ENCODE measurements at places on chromosomes 16 and 17. TPM values are rescaled to one million over a fixed set of nuclear protein-coding genes. Genes with fewer than 3 reads are reported as not detected.
A peak's percentile ranks its signal among the peaks of the same experiment; 100 is the strongest.

Gene SARM1
- total RNA-seq: 5.1 TPM

GRCh38 chr17:78252111-78252634, 20.7 kb downstream of the TMEM235 start:
- peak; percentile 43 for DNase-seq

Gene KRT33B
- not detected for total RNA-seq

DNA sequence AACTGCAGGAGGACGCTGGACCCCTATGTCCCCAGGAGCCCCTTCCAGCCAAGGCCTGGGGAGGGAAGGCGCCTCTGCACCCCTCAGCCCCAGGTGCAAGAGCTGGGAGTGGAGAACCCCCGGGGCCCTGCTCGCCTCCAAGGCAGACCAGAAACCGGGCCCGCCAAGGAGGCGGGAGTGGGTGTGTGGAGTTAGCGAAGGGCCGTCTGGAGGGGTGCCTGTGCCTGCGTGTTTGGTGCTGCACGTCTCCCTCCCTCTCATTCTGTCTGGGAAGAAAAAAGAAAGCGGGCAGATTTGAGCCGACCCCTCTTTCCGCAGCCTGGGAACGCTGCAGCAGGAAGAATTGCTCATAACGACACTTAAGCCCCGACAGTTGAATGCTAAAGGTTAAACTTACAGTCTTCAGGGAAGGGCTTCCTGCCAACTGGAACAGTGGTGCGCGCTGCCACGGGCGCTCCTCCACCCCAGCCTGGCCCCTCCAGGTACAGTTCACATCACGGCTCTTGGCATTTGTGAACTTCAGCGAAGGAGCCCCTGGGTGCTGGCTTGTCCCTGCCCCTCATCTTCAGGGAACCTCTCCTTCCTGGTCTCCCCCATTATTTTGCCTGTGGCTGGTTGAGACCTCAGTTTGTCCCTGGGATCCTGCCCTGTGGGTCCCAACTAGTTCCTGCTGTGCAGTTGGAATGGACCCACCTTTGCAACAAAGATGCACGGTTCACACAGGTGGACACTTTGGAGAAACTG, 19.2 kb upstream of the ZFHX3 start:
- DNase-seq: no peak

GRCh38 chr16:79278506-79278905, 322.0 kb downstream of the MAF start:
- DNase-seq: no peak

Gene TBX2
- total RNA-seq: not detected

DNA sequence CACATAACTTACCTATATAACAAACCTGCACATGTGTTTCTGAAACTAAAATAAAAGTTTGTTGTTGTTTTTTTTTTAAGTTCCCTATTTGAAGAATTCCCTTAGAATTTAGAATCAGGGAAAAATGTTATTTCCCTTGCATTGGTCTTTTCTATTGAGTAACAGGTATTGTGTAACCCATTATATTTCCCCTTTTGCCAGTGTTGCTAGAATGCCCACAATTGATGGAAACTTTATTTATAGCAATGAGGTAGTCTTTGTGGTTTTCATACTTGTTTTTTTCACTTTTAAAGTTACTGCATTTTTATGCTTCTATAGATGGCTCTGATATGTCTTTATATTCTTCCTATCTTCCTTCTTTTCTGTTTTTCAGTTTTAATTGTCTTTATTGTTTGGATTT, 3.9 kb downstream of the NLRP1 start:
- no peak for DNase-seq

Gene TOX3
- 20.2 TPM for total RNA-seq

DNA sequence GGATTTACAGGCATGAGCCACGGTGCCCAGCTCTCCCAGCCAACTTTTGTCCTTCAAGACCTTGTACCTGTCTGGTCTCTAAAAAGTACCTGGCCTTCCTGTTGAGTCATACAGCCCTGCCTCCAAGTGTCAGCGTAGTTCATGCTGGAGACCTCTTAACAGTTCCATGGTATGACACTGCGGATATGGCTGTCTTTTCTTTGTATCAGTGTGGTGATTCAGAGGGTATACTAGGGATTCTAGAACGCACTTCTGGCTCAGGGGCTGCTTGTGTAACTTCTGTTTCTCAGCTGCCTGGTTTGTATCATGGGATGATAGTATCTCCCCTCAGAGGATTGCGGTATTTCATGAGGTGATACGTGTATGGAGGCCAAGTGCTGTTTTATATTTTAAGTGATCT, 2.0 kb upstream of the TMEM11 start:
- DNase-seq: no peak

Gene PSMD3
- 174 TPM for total RNA-seq

DNA sequence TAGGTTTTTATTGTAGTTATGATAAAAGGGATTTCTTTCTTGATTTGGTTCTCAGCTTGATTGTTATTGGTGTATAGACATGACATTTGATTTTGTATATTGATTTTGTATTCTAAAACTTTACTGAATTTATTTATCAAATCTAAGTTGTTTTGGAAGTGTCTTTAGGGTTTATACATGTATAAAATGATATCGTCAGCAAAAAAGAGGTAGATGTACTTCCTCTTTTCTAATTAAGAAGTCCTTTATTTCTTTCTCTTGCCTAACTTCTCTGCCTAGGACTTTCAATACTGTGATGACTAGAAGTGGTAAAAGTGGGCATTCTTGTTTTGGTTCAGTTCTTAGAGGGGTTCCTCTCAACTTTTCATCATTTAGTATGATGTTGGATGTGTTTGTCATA, 487.3 kb upstream of the KIF2B start:
- DNase-seq: no peak

DNA sequence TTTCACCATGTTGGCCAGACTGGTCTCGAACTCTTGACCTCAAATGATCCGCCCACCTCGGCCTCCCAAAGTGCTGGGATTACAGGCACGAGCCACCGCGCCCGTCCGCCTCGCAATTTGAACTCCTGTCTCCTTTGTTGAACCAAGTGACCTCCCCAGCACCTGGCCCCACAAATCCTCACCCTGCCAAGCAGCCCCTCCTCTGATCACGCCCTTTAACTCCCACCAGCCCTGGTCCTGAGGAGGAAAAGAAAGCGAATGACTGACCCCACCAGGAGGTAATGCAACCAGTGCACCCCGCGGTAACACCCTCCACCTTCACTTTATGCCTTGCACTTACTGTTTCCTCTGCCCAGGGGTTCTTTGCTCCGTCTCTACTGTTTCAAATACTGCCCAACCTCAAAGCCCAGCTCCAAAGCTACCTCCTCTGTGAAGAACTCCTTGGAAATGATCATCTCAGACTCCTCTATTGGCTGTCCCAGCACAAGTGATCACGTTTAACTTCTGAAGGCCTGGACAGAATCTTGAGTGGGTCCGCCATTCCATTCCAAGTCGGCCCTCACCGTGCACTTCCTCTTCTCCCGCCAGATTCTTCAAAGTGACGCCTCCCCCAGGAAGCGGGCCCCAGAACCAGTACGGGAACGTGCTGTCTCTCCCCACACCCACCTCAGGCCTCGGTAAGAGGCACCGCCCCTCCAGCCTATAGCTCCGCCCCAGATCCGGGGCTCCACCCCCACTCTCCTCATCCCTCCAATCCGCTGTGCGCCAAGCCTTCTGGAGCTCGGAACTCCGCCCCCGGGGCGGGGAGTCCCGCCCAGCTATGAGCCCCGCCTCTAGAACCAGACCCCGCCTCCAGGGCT, 4.4 kb downstream of the CD19 start:
- DNase-seq: peak; percentile 95

DNA sequence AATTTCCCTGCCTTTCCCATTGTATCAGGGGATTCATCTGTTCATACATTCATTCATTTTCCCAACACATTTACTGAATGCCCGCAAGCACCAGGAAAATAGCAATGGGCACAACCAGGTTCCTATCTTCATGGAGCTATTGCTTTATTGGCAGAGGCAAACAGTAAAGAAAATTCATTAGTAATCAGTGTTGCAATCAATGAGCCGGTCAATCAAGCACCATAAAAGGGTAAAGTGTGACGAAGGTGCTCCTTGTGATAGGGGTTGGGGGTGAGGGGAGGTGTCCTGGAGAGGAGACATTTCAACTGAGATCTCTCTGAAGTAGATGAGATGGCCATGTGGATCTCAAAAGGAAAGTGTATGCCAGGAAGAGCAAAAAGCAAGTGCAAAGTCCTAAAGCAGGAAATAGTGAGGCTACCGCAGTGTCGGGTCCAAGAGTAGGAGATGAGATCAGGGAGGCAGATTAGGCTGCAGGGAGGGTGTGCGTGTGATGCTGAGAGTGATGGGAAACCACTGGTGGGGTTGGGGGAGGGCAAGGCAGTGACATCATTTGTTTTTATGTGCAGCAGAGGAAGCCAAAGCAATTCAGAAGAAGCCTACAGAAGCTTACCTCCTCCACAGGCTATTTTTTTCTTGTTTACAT, 28.4 kb downstream of the CDH13 start:
- DNase-seq: no peak

Gene LLGL2
- 90.4 TPM for total RNA-seq

Gene XYLT1
- 14.5 TPM for total RNA-seq

DNA sequence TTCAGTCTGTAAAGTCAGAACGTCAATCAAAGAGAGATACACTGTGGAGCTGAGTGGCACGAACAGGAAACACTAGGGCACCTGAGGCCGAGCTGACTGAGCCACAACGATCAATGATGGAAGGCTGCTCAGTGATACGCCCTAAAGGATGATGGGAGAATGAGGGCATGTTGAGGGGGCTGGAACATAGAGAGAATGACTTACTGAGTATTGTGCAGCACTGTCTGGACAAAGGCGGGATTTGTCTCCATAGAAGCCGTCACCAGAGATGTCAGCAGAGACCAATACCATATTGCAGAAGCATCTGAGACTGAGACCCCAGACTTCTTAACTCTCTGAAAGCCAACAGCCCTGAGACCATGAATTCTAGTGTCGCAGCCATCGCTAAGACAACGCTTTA, 33.4 kb downstream of the ZZEF1 start:
- no peak for DNase-seq

GRCh38 chr17:65109990-65110680, 27.0 kb upstream of the RGS9 start:
- no peak for DNase-seq

DNA sequence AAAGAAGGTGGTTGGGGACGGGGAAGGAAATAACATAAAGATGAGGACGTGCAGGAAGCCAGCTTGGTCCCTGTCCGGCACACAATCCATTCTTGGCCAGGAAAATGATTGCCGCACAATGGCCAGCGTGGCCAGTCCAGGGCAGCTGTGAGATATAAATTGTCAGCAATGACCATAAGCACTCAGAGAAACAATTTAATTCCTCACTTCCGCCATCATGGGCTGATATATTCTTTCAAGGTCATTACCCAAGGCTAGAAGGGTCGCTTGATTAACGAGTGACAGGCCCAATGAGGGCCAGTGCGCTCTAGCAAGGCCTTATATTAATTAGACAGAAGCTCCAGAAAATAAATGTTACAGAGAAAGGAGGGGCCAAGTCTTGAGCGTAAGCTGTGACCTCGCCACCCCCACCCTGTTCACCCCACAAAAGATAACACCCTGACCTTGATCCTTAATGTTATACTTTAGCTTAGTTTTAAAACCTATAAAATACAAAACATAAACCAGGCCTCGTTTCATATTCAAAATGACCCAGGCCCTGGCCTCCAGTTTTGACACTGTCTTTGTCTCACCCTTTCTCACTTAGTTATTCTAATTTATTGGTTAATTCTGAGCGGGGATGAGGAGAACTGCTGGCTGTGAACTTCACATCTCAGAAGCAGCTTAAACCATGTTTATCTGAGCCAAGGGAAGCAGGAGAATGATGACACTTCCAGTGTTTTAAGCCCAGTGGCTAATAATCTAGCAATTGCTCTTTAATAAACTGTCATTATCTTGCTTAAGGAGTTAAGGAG, 478.3 kb upstream of the ZFHX3 start:
- no peak for DNase-seq

GRCh38 chr17:55442953-55443683, 21.5 kb upstream of the MMD start:
- no peak for DNase-seq

DNA sequence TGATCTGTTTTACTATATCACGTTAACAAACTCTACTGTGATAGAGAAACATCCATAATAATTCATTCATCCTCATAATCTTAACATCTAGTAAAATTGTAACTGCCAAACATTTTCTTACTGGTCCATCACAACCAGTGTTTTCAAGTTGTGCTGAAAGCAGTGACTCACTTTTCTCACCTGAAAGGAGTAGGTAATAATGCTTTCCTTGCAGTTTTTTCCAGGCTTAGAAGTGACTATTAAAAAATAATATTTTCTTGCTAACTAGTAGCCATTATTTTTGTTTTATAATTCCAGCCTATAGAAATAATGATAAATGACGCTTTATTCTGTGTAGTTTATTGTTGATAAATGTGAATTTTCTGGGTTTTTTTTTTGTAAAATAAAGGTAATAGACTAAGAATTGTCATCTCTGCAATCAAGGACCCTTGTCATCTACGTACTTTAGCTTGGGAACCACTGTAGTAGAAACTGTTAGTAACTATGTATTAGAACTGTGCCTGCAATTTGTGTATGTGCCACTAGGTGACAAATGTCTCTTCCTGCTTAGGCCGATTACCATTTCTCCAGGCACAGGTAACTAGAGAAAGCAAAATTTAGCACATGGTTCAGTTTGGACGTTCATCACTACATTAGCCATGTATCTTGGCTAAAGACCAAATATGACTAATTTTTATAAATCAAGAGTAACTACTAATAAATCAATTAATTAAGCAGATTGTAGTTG, 409.4 kb upstream of the ERCC4 start:
- no peak for DNase-seq

DNA sequence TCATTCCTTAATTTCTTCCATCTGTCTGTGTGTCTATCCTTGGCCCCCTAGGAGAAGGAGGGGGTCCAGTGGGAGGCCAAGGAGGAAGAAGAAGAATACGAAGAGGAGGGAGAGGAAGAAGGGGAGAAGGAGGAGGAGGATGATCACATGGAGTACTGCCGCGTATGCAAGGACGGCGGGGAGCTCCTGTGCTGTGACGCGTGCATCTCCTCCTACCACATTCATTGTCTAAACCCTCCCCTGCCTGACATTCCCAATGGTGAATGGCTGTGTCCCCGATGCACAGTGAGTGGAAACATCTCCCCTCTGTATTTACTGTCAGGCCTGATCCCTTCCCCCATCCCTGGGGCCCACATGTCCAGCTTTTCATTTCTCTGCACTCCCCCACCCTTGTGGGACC, 6.3 kb downstream of the CHD3 start:
- peak; percentile 8 for DNase-seq
